Bone marrow (tissue), 2 donors: ENCODE measurements at places on chromosomes 13 and 19.

DNA sequence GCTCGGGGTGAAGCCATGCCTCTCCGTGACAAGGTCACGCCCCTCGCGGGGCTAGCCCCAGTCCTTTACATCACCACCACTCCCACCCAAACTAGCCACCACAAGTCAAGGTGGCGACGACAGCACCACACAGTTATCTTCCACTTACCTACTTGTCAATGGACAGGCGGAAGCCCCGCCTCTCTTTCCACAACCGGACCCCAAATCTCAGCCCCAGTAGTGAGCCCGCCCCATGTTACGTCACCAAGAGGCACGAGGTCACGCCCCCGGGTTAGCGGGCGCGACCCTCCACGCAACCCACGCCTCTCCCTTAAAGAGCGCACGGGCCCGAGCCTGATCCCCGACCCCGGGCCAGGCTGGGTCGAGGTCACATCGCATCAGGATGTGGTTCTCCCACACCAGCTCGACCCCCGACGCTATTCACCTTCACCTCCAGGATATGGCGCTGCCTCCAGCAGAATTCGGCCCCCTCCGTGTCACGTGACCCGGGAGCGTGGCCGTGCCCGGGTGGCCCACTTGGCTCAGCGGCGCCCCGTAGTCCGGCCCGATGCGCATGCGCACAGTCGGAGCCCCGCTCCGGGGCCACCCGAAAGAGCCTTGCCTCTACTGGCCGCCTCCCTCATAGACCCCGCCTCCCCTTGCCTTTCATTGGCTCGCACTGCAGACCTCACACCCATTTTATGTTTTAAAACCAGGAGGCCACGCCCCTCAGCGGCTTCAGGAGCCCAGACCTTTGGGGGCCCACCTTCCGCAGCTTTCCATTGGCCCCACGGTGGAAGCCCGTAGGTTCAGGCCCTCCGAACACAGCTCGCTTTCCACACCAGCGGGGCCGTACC is 18.2 kb downstream of the SYDE1 start:
- DNase-seq: peak; percentile 96

GRCh38 chr13:21227917-21228316 is 51.5 kb downstream of the MRPL57 start:
- DNase-seq: no peak

- DNase-seq: peak; percentile 4
Measured at GRCh38 chr19:47124937-47125668, 5.5 kb upstream of the SAE1 start.

- no peak for DNase-seq
Measured at GRCh38 chr19:1383017-1383311, 743 bp upstream of the NDUFS7 start.

GRCh38 chr19:48724796-48725753 is 5.5 kb upstream of the MAMSTR start:
- peak; percentile 82 for DNase-seq

GRCh38 chr13:103140001-103140671 is 73.9 kb upstream of the SLC10A2 start:
- no peak for DNase-seq

DNA sequence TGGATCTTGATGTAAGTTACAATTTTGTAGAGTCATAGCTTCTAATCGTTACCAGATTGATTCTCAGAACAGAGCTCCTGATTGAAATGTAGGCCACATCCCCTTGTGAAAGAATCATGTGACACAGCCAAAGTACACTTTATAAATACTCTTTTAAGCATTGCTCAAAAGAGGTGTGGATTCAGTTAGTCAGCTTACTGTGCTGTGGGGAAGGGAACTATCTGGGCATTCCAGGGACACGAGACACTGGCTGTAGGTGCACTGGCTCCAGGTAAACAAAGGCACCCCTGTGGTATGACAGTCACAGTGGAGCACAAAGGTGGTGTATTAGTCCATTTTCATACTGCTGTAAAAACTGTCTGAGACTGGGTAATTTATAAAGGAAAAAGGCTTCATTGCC is 222.8 kb downstream of the LIG4 start:
- no peak for DNase-seq

DNA sequence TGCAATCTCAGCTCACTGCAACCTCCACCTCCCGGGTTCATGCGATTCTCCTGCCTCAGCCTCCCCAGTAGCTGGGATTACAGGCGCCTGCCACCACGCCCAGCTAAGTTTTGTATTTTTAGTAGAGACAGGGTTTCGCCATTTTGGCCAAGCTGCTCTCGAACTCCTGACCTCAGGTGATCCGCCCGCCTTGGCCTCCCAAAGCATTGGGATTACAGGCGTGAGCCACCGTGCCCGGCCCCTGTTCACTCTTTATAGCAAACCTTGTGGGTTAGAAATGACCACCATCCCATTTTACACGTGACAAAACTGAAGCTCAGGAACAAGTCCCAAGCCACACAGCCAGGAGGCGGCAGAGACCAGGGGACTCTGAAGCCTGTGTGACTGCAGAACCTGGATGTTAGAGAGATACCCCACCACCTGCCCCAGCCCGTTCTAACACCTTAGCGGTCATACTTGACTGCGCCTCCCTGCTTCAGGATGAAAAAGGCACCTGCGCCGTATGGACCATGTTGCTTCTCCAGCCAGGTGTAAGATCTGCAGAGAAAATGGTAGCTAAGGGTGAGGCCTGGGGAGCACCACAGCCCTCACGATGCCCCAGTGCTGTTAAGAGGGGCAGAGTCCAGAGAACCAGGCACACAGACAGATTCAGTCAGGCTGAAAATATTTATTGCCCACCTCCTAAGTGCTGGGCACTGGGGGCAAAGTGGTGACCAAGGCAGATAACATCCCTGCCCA is 3.6 kb downstream of the DMAC2 start:
- no peak for DNase-seq

DNA sequence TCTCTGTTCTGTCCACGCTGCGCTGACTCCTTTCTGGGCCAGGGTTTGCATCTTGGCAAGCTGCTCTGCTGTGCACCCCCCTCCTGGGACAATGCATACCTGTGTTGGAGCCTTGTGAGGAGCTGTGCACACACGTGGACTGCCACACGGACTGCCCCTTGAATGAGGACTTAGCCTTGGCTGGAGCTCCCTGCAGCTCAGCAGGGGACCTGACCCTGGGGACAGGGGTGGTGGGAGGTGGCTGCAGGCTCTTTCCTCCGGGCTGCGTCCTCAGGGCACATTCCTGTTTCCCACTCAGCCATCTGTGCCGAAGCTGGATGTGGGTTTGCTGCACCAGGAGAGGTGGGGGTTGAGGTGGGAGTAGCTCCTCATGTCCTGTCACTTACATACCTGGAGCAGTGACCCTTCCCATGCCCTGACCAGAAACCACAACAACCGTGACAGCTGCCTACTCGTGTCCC is 8.2 kb downstream of the RAB11B start:
- DNase-seq: no peak

- no peak for DNase-seq
Measured at GRCh38 chr19:16069813-16070365, 6.4 kb upstream of the TPM4 start.

GRCh38 chr13:34345258-34345965 is 527.5 kb downstream of the RFC3 start:
- DNase-seq: no peak

DNA sequence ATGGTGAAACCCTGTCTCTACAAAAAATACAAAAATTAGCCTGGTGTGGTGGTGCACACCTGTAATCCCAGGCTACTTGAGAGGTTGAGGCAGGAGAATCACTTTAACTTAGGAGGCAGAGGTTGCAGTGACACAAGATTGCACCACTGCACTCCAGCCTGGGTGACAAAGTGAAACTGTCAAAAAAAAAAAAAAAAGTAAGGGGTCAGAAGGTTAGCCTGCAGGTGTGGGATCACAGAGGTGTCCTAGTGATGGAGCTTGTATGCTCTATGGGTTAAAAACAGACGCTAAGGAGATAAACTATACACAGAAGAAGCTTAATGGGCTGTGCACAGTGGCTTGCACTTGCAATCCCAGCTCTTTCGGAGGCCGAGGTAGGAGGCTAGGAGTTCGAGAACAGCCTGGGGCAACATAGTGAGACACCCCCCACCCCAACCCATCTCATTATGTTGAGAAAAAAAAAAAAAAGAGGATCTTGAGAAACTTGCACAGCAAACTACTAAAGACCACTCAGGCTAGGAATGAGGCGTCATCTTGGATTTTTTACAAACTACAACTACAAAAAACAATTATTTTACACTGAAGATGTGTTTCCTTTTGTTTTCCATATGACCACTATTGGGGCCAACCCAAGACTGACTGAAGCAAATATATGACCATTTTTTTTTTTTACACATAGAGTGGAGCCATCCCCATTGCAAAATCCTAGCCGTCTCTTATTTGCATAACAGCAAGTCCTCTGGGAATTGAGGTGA is 7.9 kb downstream of the FOSB start:
- DNase-seq: no peak

GRCh38 chr13:66266761-66267160 is 963.4 kb downstream of the PCDH9 start:
- no peak for DNase-seq

GRCh38 chr19:40691421-40692211 is 1.2 kb upstream of the NUMBL start:
- DNase-seq: no peak

DNA sequence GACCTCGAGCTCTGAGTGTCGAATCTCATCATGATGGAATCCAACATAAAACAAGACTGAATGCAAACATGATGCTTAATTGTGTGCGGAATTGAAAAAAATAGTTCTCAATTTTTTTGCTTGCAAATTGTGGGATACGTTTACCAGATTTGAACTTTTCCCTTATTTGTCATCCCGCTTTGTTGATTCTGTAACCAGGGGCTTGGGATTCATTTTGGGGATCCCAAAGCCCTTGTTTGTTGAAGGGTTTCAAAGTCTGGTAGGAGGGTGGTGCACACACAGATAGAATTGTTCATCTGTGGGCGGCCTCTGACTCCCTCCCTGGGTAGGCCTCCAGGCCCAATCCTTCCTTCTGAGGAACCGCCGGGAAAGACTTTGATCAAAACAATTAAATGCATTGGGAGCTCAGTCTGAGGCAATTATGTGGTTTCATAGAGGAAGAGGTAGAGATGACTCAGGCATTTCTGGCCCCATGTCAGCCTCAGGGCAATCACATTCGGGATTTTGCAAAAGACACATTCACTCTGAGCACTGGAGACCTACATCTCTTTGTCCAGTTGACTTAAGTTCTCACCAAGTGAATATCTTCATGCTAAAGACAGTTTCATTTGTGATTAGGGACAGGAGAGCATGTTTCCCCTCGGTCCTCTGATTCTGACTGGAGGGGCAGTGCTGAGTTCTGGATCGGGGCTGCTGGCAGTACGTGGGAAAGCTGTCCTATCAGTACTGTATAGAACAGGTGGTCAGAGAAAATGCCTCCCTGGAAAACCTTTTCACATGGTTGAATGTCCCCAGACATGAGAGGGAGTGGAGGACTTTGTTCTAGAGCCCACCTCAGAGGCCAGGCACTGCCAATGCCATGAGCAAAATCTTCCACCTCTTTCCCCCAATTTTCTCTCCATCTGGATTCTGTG is 27.8 kb upstream of the IGFL4 start:
- no peak for DNase-seq

DNA sequence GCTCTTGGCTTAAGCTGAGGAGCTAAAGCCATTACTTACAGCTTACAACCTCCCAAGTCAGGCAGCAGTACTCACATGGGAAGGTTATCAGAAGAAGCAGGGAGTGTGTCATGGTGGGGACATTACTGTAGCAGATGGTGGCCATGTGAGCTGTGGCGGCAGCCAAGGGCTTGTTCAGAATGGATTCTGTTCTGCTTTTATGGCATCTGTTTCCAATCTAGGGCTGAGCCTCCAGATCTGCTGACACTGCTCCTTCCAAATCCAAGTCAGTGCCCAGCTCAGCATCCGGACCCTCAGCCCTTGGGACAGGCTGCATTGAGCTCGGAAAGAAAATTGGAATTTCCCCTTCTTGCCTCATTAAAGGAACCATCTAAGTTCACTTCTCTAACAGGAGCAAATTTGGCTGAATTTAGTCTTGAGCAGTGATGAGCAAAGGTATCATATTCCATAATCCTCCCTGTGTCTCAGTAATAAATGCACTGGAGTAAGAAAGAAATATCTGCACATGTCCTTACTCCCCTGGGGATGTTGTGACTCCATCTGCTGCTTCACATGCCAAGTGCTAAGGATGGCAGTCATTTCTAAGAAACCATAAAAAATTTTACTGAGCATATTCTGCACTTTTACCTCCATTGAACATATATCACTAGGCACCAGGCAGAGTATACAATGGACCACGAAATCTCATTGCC is 73.9 kb downstream of the KCTD12 start:
- no peak for DNase-seq
